ENCODE measurements at places on chromosomes 11 and 22. TPM values are rescaled to one million over a fixed set of nuclear protein-coding genes. Genes with fewer than 3 reads are reported as not detected.

The SPTBN2 gene
- 34.0 TPM for total RNA-seq

The DCHS1 gene
- 47.4 TPM for total RNA-seq

The APBB1 gene
- 59.2 TPM for total RNA-seq

The MIAT gene
- 0.26 TPM for total RNA-seq

Measured in pulmonary artery endothelial cell (primary cell).